ENCODE measurements at places on chromosomes 6 and 20. TPM values are rescaled to one million over a fixed set of nuclear protein-coding genes. Genes with fewer than 3 reads are reported as not detected.

Gene EYA4
- 5.7 TPM for total RNA-seq

Gene RAMACL
- total RNA-seq, result 2.4 TPM

Gene PREX1
- 3.5 TPM for total RNA-seq

Gene AKIRIN2
- 17.3 TPM for total RNA-seq

Gene SPINT4
- not detected for total RNA-seq

Gene NTSR1
- total RNA-seq, result 8.0 TPM

Gene GINS1
- total RNA-seq, result 7.9 TPM

Gene C6orf58
- not detected for total RNA-seq

Gene FAXC
- 0.54 TPM for total RNA-seq

Gene FAM162B
- 1.6 TPM for total RNA-seq

Gene BPIFB1
- not detected for total RNA-seq

Gene C6orf15
- not detected for total RNA-seq

Gene TMEM14C
- 46.4 TPM for total RNA-seq

Gene SFTA2
- total RNA-seq, result not detected

Gene COL20A1
- not detected for total RNA-seq

Gene VSX1
- total RNA-seq, result not detected

Gene HSPA12B
- total RNA-seq, result 0.18 TPM

Gene PKIB
- 0.57 TPM for total RNA-seq
